ENCODE measurements at places on chromosomes 13 and 19. TPM values are rescaled to one million over a fixed set of nuclear protein-coding genes. Genes with fewer than 3 reads are reported as not detected.
A peak's percentile ranks its signal among the peaks of the same experiment; 100 is the strongest.

DNA sequence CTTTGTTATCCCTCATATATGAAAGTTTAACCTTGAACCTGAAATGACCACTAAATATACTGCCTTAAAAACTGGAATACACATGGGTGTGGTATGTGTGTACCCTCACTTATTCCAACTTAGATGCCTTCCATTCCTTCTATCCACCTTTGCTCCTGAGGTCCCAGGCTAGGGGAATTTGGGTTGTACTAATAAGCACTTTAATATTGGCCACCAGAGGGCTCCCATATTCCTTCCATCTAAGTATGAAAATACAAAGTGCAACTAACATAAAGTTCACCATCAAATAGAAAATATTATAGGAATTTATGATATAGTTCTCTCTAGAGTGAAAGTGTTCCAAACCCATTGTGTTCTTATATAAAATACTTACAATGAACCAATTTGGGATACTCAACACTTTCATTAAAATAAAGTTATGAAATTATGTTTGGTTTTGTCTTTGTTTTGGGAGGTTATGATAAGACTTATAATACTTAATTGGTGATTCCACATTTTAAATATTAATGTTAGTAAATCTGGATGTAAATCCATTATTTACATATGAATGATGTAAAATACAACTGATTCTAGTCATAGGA is 62.3 kb downstream of the ITGBL1 start:
- DNase-seq, result peak; percentile 64

- DNase-seq, result peak; percentile 64
Measured at GRCh38 chr13:45231722-45232121, 30.9 kb upstream of the KCTD4 start.

CYP2B6 gene
- not detected for total RNA-seq

- DNase-seq, result peak; percentile 55
Measured at GRCh38 chr13:75372517-75372916, 109.5 kb downstream of the TBC1D4 start.

DNA sequence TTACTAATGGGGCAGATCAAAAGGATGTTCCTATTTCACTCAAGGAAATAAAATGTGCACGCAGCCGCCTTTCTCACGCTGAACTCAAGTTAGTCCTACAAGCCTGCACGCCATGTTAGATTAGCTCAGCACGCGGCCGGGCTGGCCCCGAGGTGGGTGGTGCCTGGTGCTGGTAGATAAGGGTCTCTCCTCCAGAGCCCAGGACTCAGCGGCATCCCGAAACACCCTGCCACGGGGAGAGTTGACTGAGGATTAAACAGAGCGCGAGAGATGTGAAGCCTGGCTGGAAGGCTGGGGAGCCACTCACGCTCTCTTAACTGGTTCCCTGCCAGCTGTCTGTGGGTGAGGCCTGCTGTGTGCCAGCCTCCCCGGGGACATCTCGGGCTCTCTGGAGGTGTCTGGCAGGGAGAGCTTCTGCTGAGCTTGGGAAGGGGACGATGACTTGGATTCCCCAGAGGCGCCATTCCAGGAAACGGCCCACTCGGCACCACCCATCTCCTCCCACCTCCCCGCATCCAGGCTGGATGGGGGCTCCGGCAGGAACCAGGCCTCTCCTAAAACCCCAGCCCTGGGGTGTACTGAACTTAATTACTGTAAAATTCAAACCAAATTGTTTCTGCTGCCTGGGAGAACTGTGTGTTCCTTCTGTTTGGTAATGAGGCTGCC is 122.2 kb downstream of the KDM4B start:
- DNase-seq, result peak; percentile 36

DNA sequence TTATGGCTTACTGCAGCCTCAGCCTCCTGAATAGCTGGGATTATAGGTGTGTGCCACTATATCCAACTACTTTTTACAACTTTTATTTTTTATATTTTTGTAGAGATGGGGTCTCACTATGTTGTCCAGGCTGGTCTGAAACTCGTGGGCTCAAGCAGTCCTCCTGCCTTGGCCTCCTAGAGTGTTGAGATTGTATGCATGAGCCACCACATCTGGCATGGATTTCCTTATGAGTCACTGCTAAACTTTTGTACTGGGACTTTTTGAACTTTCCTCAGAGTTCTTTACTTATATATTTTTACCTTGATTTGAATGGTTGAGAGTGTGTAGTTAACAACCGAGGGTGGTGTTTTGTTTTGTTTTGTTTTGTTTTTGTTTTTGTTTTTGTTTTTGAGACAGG is 33.4 kb downstream of the DNAJC3 start:
- peak; percentile 60 for DNase-seq

KLK15 gene
- total RNA-seq, result not detected

- DNase-seq, result peak; percentile 43
Measured at GRCh38 chr13:50080203-50080910, 65.1 kb downstream of the KCNRG start.

SLC10A2 gene
- not detected for total RNA-seq
